Osteocyte (in vitro differentiated cells): ENCODE measurements at places on chromosomes 2 and 18. TPM values are rescaled to one million over a fixed set of nuclear protein-coding genes. Genes with fewer than 3 reads are reported as not detected.
A peak's percentile ranks its signal among the peaks of the same experiment; 100 is the strongest.

GRCh38 chr2:55490554-55490953, 29.0 kb upstream of the CFAP36 start:
- H3K27me3 ChIP-seq = peaks cover 20% of the 10 kb centered on the region
- no peaks in the 10 kb centered on the region for H3K4me1 ChIP-seq
- no peaks in the 10 kb centered on the region for H3K36me3 ChIP-seq
- H3K4me3 ChIP-seq = no peak overlapping the region
- no peak for DNase-seq

DNA sequence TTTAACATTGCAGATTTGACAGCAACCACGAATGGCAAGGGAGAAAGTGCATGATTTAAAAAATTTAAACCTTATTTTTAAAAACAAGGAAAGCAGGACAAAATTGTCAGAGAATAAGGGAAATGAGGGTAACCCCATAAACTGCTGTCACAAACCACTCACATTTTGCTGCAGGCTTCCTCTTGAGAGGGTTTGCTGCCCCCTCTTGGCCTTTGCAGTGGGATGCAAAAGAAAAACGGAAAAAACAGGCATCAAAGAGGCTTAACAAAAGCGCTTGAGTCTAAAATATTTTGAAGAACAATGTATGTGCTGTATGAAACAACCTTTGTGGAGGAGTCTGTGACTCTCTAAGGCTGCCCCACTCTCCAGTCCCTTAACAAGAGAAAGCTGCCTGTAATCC, 91.6 kb downstream of the TMX3 start:
- DNase-seq = no peak
- H3K4me3 ChIP-seq = no peak overlapping the region
- H3K4me1 ChIP-seq = peaks cover 2% of the 10 kb centered on the region
- H3K27ac ChIP-seq = no peak overlapping the region
- no peaks in the 10 kb centered on the region for H3K27me3 ChIP-seq

DNA sequence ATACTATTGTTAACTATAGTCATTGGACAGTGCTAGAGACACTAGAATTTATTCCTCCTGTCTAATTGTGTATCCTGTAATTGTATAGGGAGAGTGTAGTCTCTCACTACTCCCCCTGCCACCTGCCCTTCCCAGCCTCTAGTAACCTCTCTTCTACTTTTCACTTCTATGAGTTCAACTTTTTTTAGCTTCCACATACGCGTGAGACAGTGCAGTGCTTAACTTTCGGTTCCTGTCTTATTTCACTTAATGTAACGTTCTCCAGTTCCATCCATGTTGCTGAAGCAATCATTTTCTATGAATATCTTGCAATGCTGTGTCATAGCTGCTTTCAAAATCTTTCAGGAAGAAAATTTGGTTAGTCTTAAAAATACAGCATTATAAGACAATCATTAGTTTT, 22.8 kb upstream of the RUFY4 start:
- H3K4me3 ChIP-seq = no peak overlapping the region
- H3K27ac ChIP-seq = no peak overlapping the region
- no peaks in the 10 kb centered on the region for H3K4me1 ChIP-seq
- H3K27me3 ChIP-seq = peaks cover 68% of the 10 kb centered on the region

DNA sequence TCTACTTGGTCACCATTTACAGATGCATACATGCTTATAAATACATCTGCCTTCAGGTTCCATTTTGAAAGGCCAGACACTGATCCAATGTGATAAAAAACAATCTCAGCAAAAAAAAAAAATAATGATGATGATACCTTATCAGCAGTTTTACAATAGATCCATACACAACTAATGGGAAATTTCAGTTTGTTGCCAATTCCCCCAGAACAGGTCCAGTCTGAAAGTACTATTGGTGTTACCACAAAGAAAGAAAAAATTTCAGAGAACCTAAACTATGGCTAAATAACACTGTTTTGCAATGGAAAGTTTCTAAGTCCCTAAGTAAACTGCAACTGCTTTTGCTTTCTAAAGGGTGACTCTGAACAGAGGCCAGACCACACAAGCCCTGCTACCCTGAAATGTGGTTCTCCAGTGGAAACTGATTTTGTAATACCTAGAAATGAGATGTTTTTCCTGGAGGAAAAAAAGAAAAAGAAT, 54.1 kb downstream of the LPIN2 start:
- peaks cover 22% of the 10 kb centered on the region for H3K36me3 ChIP-seq
- no peak overlapping the region for H3K4me3 ChIP-seq
- H3K27ac ChIP-seq = peak overlapping the region; percentile 82
- H3K4me1 ChIP-seq = peaks cover 45% of the 10 kb centered on the region
- H3K27me3 ChIP-seq = no peaks in the 10 kb centered on the region
- no peak for DNase-seq

DNA sequence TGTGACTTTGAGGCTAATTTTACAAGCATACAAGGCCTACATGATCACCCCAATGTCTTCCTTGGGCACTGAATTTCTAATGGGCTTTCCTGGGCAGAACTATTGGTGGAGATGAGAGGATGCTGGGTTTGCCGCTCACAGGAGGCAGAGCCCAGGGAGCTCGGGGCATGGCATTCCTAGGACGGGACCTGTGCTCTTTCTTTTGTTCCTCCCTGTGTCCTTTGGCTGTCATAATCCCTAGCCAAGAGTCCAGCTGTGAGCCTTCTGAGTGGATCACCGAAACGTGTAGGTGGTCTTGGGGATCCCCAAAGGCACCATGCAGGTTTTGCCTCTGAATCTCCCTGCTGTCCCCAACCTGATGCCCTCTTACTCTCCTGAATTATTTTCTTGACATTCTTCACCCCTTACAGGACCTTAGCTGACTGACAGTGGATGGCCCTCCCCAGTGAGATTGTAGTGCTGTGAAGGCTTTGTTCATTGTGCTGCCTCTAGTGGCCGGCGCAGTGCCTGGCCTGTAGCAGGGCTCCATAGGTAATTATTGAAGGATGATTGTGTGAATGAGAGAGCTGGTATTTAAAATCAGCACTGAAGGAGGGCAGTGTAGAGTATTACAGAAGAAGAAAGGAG, 221.9 kb downstream of the ZNF407 start:
- DNase-seq = no peak
- no peak overlapping the region for H3K27ac ChIP-seq
- no peak overlapping the region for H3K4me3 ChIP-seq

ONECUT2 gene
- 0.03 and 0.05 TPM in 2 replicates for total RNA-seq

CREG2 gene
- total RNA-seq = not detected in 2 replicates

DNA sequence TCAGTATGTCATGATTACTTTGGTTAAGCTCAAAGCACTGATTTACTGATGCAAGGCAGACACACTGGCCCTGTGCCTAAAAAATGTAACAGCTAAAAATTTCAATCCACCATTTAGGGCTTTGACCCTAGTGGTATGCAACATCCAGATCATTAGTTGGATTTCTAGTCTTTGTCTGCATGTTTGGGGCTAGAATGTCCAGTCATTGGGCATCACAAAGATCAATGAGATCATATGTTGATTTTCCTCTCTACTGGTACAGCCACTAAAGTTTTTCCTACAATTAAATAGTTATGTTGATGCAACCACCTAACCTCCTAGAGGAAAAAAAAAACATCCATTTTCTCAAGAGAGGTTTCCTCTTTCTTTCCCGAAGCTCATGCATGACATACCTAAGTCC, 53.4 kb upstream of the REV1 start:
- DNase-seq = no peak
- peaks cover 36% of the 10 kb centered on the region for H3K4me1 ChIP-seq
- peaks cover 52% of the 10 kb centered on the region for H3K36me3 ChIP-seq
- H3K27ac ChIP-seq = peak overlapping the region; percentile 73
- H3K4me3 ChIP-seq = no peak overlapping the region

- no peaks in the 10 kb centered on the region for H3K27me3 ChIP-seq
- H3K36me3 ChIP-seq = no peaks in the 10 kb centered on the region
- no peaks in the 10 kb centered on the region for H3K4me1 ChIP-seq
- no peak overlapping the region for H3K27ac ChIP-seq
Measured at GRCh38 chr2:154361276-154361675, 337.2 kb upstream of the KCNJ3 start.
